Choroid plexus epithelial cell (primary cell): ENCODE measurements at places on chromosomes 16 and 17.

DNA sequence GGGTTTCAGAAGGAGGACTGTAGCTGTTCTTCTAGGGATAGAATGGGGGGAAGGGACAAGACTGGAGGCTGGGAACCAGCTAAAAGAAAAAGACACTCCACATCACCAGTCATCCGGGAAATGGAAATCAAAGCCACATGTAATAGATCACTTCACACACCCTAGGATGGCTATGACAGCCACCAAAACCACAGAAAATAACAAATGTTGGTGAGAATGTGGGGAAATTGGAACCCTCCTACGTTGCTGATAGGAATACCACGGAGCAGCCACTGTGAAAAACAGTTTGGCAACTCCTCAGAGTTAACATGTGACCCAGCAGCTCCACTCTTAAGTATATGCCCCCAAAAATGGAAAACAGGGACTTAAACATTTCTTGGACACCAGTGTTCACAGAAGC, 2.3 kb downstream of the TLE7 start:
- no peak for DNase-seq

DNA sequence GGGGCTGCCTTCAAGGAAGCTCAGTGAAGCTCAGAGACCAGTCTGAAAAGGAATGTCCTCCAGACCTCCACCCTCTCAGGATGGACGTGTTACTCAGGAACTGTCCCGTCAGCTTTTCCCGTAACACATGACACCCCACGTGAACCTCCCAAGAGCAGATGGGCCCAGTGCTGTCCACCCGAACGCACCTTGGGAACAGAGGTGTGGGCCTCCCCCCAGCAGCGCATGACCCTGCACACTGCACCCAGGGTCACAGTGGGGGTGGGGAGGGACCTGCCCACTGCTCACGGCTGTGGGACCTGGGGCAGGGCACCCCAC, 21.9 kb downstream of the SLC7A5 start:
- no peak for DNase-seq

DNA sequence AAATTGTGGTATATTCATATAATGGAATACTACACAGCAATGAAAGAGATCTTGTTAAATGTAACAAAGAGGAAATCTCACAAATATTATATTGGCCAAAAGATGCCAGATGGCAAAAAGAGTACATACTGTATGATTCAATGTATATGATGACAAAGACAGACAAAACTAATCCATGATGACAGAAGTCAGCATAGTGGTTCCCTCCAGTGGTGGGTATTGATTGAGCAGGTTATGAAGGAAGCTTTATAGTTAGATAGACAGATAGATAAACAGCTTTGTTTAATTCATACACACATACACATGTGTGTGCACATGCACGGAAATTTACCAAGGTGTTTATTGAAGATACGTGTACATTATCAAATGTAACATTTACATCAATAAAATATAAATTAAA, 74.4 kb upstream of the SMIM36 start:
- DNase-seq = no peak

- no peak for DNase-seq
Measured at GRCh38 chr16:83624429-83625120, 183.2 kb upstream of the HSBP1 start.

DNA sequence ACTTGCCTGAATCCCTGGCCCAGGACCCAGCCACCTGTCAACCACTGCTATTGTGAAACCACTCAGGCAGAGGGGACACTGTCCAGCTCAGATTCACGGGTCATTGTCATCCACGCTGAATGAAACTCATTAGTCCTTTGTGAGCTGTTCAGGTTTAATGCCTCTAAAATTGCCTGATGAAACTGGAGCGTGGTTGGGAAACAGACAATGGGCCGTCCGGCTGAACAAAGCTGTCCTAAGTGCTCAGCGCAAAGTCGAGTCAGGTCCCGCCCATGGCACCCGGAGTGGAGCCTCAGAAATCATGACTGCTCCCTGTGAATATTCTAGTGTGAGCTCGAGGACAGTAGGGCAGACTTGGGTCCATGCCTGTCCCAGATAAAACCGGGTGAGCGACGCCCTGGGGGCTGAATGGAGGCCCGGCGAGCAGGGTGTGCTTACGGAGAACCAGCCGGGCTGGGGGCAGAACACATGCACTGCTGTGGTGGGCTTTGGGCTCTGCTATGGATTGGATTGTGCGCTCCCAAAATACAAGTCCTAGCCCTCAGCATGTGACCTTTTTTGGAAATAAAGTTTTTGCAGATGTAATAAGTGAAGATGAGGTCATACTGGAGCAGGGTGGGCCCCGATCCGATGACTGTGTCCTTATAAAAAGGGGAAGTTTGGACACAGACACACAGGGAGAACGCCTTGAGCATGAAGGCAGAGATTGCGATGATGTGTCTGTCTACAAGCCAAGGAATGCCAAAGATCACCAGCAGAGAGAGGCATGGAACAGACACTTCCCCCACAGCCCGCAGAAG, 12.9 kb upstream of the CMIP start:
- peak; percentile 38 for DNase-seq

GRCh38 chr16:4988647-4989046, 30.5 kb downstream of the SEC14L5 start:
- DNase-seq = no peak

DNA sequence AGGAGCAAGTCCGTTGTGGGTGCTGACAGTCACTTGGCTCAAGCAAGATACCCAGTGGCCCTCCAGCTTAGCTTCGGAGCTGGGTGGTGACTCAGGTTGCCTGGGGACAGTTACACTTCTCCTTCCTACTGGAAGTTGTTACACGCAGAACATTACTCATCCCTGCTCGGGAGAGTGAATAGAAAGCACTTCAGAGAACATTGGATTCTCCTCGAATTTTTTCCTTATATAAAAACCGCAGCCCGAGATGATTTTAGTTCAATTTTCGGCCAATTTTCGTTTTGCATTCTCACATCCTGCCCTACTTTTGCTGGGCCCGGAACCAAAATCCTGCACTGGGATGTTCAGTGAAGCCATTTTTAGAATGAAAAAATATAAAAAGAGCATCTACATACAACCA, 99.7 kb downstream of the ELAC2 start:
- DNase-seq = no peak

GRCh38 chr17:63190821-63191370, 224.9 kb downstream of the TANC2 start:
- no peak for DNase-seq

- DNase-seq = no peak
Measured at GRCh38 chr17:83065660-83066542, 13.5 kb upstream of the METRNL start.
